ENCODE measurements at places on chromosomes 4 and X.

- ATAC-seq, result peak; percentile 55
Observed at GRCh38 chrX:85994228-85994627, 53.1 kb downstream of the CHM start.

DNA sequence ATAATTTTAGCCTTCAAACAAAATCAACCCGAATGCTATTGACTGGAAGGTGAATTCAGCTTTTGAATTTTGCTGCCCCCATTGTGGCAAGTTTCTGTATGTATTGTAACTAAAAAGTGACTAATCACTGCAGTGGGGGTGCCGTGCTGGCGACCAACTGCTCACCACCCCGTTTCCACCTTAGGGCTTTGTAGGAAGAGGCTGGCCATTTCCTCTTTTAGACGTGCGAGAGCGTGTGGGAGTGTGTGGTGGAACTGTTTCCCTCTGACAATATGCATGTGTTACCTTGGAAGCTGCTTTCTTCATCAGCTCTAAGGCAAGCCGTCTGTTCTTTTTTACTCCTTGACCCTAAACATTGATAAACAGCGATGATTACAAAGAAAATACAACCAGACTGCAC lies 78.8 kb downstream of the SEL1L3 start:
- ATAC-seq, result no peak

GRCh38 chr4:129561886-129562671 lies 466.1 kb downstream of the C4orf33 start:
- ATAC-seq, result no peak

DNA sequence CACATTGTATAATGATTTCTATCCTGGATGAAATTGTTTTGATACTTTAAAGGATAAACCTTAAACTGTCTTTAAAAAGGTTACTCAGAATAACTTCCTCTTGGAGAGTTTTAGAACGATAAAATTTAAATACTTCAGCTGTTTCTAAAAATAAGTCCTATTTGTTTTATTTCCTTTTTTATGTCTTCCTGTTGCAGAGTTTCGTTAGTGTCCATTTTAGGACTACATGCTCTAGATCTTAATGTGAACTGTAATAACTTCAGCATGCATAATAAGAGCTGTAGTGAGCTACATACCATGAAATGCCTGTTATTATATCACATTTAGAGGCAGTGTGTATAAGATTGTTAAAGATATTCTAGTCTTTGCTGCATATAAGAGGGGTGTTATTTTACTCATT lies 14.6 kb downstream of the ATP10D start:
- no peak for ATAC-seq

DNA sequence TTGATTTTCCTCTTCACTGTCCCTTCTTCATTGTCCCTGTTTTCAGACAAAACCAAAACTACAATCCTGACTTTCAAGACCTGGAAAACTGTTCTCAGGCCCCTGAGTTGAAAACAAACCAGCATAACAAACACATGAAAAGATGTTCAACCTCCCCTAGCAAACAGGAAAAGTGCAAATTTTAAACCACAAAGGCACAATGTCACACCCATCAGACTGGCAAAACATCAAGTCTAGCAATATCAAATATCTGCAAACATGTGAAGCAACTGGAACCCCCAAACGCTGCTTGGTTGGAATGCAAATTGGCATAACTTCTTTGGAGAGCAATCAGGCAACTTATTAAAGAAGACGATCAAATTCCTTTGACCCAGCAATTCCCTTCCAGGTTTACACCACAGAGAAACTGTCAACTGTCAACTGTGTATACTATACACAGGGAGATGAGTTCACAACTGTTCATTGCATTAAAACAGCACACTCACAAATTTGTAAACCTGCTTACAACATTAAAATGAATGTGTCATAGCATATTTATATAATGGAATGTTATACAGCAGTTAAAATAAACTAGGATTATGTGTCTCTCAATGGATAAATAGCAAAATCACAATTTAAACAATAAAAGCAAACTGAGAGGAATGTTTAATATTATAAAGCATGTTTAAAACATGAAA lies 7.0 kb downstream of the USP46 start:
- no peak for ATAC-seq

DNA sequence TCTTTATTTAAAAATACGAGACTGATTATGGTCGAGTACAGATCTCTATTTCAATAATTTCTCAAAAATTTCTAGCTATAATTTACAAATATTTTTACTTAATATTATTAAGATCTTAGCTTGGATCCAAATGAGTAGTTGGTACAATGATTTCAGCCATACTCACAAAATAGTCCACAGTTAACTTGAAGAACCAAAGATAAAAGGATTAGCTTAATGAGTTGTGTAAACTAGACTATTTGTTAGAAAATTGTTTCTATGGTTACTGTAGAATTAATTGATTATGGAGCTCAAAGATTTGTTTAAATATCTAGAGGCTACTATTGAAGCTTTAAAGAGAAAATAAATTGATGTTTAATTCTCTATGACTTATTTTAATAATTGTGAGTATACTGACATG lies 1.6 kb downstream of the UGT2B10 start:
- no peak for ATAC-seq

- no peak for ATAC-seq
Observed at GRCh38 chr4:185113340-185113739, 29.7 kb upstream of the SLC25A4 start.

DNA sequence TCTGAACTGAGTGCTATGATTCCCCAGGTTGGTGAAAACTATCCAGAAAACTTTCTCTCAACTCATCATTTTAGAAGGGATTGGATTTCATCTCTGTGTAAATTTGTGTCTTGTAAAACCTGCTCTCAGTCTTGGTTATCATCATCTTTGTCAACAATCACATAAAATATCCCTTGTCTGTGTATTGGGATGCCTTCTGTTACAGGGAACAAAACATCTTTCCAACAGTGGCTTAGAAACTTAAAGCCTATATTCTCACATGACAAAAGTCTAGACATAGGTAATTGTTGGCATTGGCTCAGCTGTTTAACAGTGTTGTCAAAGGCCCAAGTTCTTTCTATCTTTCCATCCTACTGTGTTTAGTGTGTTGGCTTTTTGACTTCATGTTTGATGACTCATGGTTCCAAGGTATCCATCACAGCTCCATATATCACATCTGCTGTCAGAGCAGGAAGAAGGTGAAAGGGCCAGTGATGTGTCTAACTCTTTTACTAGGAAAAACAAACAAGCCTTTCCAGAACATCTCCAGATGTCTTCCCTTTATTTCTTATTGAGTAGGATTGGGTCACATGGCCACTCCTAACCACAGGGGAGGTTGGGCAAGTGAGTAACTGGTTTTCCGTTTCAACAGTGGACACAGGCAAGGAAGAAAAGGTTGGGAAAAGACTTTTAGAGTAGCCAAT lies 65.0 kb downstream of the PHEX start:
- ATAC-seq, result peak; percentile 74

- ATAC-seq, result no peak
Observed at GRCh38 chrX:154327038-154327820, 31.6 kb downstream of the TKTL1 start.

- no peak for ATAC-seq
Observed at GRCh38 chr4:2322841-2323240, 60.9 kb upstream of the MXD4 start.

DNA sequence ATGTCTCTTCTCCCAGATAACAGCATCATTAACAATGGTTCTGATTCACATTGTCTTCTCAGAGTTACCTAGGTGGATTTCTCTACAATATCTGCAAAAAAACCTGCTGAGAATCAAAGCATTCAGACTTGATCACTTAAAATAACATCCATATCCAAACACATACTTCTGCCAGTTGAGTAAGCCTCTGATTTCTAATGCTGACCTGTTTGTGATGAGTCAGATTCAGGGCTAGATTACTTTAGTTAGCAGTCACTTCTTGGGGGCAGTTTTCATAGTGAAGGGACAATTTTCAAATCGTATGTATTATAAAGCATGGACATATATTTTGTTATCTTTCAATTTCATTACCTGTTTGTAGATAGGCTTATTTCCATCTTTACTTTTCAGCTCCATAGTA lies 35.5 kb downstream of the CCNI start:
- ATAC-seq, result peak; percentile 50

DNA sequence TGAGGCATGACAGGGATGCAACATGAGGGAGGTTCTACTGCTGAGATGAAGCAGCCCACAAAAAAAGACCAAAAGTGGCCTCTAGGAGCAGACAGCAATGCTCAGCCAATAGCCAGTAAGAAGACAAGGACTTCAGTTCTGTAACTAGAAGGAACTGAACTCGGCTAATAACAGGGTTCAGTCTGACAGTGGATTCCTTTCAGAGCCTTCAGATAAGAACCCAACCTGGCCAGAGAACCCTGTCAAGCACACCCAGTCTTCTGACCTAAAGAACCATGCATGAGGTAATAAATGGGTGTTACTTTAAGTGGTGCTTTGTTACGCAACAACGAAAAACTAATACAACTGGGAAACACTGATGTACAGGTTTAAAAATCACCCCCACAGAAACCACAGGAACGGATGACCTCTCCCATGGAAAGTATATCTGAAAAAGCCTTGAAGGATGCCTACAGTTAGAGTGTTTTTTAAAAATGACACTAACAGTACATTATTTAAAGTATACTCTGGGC lies 94.6 kb downstream of the PAPSS1 start:
- ATAC-seq, result no peak

DNA sequence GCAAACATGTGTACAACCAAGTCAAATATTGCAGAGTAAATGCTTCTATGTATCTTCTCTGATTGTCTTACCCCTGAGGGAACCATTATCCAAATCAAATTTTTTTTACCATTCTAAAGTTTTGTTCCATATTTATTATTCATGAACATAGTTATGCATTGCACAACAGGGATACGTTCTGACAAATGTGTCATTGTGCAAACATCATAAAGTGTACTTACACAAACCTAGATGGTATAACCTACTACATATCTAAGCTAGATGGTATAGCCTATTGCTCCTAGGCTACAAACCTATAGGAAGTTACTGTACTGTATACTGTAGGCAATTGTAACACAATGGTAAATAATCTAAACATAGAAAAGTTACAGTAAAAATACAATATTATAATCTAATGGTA lies 23.4 kb downstream of the BEX3 start:
- no peak for ATAC-seq

- ATAC-seq, result no peak
Observed at GRCh38 chr4:150986085-150986484, 29.0 kb downstream of the LRBA start.

DNA sequence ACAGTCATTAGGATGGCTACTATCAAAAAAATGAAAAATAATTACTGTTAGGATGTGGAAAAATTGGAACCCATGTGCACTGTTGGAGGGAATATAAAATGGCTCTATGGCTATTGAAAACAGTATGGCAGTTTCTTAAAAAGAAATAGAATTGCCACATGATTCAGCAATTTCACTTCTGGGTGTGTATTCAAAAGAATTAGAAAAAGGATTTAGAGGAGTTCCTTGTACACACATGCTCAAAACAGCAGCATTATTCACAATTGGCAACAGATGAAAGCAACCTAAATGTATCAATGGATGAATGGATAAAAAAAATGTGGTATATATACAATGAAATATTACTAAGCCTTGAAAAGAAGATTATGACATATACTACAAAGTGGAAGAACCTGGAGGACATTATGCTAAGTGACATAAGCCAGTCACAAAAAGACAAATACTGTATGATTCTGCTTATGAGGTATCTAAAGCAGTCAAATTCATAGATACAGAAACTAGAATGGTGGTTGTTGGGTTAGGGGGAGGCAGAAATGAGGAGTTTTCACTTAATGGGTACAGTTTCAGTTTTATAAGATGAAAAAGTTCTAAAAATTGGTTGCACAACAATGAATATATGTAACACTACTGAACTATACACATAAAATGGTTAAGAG lies 123.2 kb downstream of the ELOVL6 start:
- no peak for ATAC-seq

- ATAC-seq, result no peak
Observed at GRCh38 chr4:54144199-54144598, 44.2 kb downstream of the GSX2 start.

- ATAC-seq, result no peak
Observed at GRCh38 chr4:7416745-7417432, 17.8 kb downstream of the PSAPL1 start.

GRCh38 chr4:168634276-168634802 lies 137.5 kb downstream of the PALLD start:
- ATAC-seq, result peak; percentile 57

DNA sequence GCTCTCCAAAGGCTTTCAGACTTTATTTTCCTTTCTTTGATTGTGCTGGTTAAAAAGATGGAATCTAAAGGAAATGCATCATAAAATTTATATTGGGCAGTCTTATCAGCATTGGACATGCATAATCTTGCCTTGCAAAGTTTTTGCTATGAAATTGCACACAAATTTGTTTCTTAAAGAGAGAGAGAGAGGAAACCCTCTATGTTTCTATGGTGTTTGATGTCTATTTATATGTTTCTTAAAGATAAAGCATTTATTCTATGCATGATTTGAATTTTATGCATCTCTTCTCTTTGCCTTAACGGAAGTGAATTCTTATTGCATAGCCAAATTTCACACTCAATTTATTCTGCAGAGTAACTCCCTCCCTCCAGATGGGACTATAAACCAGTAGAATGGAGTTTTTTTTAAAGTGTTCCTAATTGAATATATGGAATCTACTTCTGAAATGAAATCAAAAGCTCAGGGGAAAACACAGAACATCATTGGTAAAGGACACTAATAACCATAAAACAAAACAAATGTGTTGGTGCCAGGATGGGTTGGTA lies 83.5 kb upstream of the PPARGC1A start:
- ATAC-seq, result no peak

Measured in SK-N-SH treated with all-trans-retinoic acid at 6 μM for 48 hours (cell line).